Tongue (tissue), 3 donors: ENCODE measurements at places on chromosomes 12 and 14. TPM values are rescaled to one million over a fixed set of nuclear protein-coding genes. Genes with fewer than 3 reads are reported as not detected.

DNA sequence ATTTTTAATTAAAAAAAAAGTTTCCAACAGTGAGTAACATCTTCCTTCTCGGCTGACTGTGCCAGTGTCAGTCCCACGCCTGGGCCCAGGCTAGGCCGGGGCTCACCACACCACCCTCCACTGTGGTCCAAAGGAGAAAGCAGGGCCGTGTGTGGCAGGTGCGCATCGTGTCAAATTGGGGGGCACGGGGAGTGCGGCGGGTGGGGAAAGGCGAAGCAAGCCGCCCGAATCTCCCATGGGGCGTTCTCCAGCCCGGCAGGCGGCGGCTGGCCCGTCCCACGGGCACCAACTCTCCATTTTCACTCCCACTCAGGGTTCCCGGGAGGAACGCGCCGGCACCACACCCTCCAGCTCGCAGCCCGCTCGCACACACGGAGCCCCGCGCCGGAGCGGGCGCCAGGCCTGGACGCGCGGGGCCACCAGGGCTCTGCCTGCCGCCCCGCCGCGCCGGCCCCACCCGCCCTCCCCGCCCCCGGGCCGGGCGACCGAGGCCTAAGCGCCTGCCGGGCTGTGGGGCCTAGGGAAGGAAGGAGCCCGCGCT is 604 bp downstream of the EEA1 start:
- peak; percentile 53 for DNase-seq

- peak; percentile 99 for DNase-seq
Observed at GRCh38 chr12:67268335-67268895, 743 bp upstream of the CAND1 start.

PITPNM2 gene
- total RNA-seq = 10.4 TPM

AQP2 gene
- total RNA-seq = not detected

GRCh38 chr14:52304248-52304904 is 9.7 kb upstream of the PTGER2 start:
- DNase-seq = peak; percentile 24

GRCh38 chr12:49033611-49034285 is 15.2 kb upstream of the PRKAG1 start:
- DNase-seq = no peak

- no peak for DNase-seq
Observed at GRCh38 chr12:121237415-121237814, 27.5 kb downstream of the P2RX4 start.

DNA sequence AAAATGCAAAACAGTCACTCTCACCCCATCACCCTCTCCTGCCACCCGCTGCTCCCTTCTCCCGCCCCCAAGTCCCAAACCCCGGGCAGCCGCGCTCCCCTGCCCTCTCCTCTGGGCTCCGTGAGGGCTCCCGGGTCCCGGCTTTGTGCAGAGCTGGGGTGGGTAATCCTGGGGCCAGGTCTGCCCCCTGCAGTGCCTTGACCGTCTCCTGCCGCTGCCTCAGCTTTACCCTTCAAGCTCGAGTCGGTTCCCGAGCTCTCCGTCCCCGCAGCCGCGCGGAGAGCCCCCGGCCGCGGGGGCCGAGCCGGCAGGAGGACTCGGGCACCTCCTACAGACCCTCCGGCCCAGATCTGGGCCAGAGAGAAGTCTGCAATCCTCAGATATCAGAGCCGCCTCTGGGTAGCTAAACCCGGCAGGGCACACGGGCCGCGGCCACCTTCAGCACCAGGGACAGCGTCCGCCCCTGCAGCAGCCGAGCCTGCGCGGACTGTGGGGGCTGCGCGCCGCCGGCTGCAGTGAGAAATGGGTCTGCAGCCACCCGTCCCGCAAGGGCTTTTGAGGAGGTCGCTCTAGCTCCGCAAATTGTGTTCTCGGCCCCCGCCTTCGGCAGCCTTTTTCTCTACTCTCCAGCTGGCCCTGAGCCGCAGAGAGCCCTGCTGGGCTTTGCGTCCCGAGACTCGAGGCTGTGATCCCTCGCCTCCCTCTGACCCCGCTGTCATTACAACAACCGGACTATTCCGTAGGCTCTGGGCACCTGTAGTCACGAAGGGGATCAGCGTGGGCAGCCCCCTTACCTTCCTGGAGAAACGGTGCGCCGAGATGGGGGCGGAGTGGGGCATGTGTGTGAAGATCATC is 1.2 kb downstream of the PRMT8 start:
- DNase-seq = peak; percentile 90

FGD6 gene
- total RNA-seq = 21.4 TPM

DNA sequence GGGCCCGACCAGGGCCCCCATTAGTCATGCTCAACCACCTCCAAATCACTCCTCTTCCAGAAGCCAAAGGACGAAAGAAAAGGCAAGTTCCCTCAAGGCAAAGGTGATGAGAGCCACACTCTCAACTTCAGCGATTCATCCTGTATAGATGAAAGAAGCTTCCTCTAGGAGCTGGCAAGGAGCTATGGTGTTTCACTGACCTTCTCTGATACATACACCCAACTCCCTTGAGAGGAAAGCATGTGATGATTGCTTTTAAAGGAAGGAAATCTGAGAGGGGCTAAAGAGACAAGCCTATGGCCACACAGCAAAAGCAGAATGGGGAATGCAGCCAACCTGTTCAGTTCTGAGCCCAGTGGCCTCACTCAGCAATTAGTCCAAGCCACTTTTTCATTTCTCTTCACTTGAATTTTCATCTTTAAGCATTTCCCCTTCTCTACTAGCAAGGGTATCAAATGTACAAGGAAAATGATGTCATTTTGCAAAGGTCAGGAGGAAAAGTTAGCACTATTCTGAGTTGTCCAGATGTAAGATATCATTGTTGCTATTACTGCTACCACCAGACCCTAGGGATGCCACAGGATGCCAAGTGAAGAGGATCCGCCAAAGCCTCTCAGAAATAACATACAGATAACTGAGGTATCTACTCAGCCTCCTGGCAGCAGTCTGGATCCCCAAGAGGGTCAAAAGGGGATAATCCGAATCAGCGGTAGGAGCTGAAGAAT is 82.5 kb downstream of the MAP3K9 start:
- peak; percentile 23 for DNase-seq

DNA sequence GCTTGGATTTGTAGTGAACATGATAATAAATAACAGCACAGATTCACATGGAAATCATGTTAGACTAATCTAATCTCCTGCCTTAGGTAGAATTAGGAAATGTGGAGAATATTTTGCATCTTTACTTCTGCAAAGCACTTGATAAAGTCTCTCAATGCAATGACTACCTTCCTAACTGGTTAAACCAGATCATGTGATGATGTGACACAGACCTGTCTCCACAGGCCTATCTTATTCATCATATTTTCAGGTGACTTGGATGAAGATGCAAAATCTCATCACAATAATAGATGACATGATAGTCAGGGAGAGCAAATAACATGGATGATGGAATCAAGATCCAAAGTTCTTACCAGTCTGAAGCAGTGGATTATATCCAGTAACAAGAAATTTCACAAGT is 38.5 kb upstream of the RNASE1 start:
- no peak for DNase-seq

DNA sequence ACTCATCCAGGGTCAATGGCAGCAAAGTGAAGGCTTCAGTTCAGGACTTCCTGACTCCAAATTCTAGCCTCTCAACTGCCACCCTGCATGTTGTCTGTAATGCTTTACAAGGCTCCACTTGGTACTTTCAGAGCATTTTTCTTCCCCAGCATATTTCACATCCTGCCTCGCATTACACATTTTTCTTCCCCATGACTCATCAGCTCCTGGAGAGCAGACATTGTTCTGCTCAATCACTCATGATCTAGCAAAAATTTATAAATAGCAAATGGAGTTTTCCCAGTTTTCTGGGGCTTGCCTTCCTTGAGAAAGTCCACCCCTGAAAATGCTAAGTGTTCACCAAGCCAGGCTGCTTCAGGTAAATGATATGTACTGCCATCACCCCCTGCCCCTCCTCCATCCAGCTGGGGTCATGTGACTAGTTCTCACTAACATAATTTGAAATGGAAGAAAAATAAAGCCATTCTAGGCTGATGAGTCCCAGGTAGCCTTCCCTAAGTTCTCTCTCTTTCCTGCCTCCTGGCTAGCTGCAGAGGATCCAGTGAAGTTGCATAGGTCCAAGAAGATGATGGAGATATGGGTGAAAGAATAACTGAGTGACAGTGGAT is 69.4 kb downstream of the ARMH4 start:
- DNase-seq = no peak

GRCh38 chr12:113855998-113856397 is 110.1 kb downstream of the RBM19 start:
- no peak for DNase-seq

DNA sequence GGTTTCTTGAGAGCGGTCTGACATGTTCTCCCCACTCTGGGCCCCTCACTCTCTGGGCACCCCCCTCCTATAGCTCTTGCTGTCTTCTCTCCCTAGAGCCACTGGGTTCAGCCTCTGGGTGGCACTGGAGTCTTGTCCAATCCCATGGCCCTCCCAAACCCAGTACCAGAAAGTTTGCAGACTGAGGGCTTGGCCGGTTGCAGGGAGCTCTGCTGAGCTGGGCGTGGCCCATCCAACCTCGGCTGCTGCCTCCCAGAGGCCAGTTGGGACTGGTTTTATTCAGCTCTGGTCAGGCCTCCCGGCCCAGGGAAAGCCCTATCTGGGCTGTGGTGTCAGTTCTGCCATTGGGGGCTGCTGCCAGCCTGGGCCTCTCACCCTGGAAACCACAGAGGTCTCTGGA is 37.9 kb downstream of the ISCA2 start:
- peak; percentile 51 for DNase-seq

PTCSC3 gene
- not detected for total RNA-seq

- no peak for DNase-seq
Observed at GRCh38 chr12:1322821-1323220, 271.6 kb downstream of the FBXL14 start.

- DNase-seq = no peak
Observed at GRCh38 chr12:50185301-50185895, 18.2 kb upstream of the CERS5 start.

KCNMB4 gene
- total RNA-seq = 6.1 TPM

GRCh38 chr12:93582351-93582750 is 9.9 kb downstream of the SOCS2 start:
- DNase-seq = no peak

GRCh38 chr12:42396473-42397259 is 70.7 kb downstream of the PPHLN1 start:
- DNase-seq = no peak

GRCh38 chr14:96729889-96730288 is 67.3 kb upstream of the VRK1 start:
- no peak for DNase-seq

DNA sequence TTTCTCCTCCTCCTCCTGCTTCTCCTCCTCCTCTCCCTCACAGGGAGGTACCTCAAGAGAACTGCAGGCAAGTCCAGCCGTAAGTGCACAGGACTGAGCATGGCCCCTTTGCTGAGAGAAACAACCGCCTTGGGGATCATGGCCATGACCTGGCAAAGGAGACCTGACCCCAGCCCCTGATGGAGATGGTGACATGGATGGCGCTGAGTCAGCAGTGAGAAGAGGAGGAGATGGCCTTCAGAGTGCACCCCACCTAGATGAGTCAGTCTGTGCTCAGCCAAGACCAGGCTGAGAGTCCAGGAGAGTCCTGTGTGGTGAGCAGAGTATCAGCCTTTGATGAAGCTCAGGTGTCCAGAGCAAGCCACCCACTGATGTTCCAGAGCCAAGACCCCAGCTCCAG is 36.4 kb downstream of the MEG3 start:
- no peak for DNase-seq

- DNase-seq = no peak
Observed at GRCh38 chr12:843609-844008, 91.2 kb downstream of the WNK1 start.

DNA sequence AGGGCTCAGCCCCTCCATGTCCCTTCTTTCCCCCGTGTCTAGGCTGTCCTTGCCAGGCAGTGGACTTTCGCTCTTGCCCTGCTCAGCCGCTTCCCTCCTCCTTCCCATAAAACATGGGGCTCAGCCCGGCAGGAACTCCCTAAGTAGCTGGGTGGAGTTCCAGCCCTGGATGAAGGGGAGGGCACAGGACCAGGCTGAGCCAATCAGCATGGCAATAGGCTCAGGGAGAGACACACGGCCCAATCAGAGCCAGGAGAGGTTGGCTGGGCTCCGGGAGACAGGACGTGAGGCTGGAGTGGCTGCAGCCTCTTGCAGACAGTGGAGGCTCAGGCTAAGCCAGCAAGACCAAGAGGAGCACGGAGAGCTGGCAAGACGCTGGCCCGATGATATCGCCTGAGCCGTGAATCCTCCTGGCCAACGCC is 54.3 kb downstream of the GALNT9 start:
- peak; percentile 83 for DNase-seq

- DNase-seq = peak; percentile 68
Observed at GRCh38 chr14:68417009-68417650, 375.7 kb downstream of the ZFP36L1 start.

GRCh38 chr14:76227450-76228050 is 75.8 kb downstream of the GPATCH2L start:
- no peak for DNase-seq

DNA sequence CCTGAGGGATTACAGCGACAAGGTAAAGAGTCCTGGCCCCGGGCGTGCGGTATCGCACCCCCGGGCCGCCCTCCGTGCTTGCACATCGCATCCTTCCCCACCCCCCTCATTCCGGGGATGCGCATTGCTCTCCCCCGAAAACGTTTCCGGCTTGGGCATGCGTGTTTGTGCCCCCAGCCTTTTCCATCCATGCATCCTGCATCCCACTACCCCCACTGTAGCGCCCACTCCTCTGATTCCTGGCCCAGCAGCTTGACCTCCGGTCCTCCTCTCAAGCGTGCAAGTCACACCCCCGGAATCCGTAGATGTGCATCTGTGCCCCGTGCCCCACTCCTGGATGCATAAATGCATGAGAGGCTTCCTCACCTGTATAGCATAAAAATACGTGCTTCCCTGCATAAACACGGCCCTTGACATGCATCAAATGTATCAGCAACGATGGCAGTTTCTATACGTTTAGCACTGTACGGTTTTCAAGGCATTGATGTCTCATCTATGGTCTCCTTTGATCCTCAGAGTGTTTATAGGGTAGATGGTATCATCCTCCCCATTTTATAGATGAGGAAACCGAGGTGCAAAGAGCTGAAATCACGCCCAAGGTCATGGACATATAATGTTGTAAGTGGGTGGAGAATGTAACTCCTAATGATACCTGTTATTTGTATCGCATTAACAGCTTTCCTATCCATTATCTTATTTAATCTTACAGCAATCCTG is 484 bp downstream of the RIC8B start:
- DNase-seq = no peak

- no peak for DNase-seq
Observed at GRCh38 chr12:51792417-51792816, 56.1 kb downstream of the FIGNL2 start.

GRCh38 chr14:62126879-62127478 is 364.8 kb downstream of the SNAPC1 start:
- peak; percentile 78 for DNase-seq

DNA sequence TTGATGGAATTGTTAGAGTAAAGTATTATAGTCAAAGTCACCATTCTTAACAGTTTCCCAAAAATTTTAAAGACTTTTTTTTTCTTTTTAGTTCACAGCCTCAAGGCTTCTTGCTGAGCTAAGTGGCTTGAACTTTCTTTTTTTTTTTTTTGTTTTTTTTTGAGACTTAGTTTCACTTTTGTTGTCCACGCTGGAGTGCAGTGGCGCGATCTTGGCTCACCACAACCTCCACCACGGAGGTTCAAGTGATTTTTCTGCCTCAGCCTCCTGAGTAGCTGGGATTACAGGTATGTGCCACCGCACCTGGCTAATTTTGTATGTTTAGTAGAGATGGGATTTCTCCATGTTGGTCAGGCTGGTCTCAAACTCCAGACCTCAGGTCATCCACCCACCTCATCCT is 92.8 kb downstream of the SETD3 start:
- DNase-seq = no peak

GRCh38 chr12:4177262-4177661 is 96.3 kb upstream of the CCND2 start:
- no peak for DNase-seq

MYF5 gene
- total RNA-seq = 48.5 TPM

ANO2 gene
- total RNA-seq = 4.8 TPM

GRCh38 chr14:31204593-31205534 is 2.7 kb downstream of the HECTD1 start:
- no peak for DNase-seq
